ENCODE measurements at places on chromosomes 11 and 22.

GRCh38 chr11:45806072-45806933 is 1.4 kb downstream of the SLC35C1 start:
- DNase-seq: no peak

GRCh38 chr22:44214187-44214586 is 33.5 kb downstream of the PARVG start:
- no peak for DNase-seq

DNA sequence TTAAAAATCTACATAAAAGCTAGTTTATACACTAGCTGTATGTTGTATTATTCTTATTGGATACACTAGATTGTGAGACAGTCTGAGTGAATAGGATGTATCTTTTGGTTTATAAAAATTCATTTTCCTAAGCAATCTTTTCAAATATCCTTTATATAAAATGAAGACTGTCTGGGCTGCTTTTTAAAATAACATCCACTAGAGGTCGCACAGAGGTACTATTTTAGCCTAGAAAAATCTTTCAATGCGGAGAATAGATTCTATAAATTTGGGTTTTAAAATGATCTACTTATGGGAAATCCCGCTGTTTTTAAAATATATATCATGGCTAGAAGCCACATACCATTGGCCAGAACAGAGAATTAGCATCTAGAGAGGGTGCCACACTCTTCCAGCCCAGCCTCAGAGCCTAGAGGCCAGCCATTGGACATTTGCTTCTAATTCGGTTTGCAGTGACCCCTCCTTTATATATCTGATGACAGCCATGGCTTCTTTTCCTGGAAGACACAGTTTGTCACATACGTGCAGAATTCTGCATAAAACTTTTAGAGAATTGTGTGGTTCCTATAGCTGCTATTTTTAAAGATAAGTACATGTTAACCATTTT is 7.3 kb downstream of the C11orf97 start:
- DNase-seq: no peak

DNA sequence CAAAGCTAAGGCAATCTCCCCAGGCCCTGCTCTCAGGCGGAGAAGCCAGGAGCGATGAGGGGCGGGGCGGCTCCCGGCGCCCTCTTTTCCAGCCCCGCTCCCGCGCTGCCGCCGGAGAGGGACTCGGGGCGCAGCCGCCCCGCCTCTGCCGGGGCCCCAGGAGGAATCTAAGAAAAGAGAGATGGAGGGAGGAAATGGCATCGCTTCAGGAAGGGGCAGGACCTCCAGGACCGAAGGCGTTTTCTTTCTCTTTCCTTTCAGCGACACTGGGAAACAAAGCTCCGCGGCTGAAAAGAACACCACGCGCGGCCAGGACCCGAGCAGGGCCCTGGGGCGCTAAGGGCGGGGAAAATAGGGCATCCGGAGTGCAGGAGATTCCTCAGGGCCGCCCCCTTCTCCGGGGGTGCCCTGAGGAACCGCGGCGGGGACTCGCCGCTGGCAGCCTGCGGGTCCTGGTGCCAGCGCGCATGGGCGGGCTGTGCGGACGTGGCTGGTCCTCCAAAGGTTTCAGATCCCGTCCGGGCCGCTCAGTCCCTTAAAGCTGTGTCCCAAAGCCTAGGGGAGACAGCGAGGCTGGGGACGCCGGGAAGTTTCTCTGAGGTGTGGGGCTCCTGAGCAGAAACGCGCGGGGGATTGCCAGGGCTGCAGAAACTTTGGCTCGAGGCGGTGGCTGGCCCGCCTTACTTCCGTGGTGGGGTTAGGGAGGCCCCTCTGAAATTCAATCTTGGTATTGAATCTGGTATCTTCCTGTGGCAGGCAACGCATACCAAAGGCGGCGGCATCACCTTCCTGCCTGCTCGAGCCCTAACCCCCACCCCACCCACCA is 2.8 kb upstream of the BSX start:
- no peak for DNase-seq

GRCh38 chr11:13713982-13714381 is 45.5 kb downstream of the FAR1 start:
- no peak for DNase-seq

- no peak for DNase-seq
Measured at GRCh38 chr11:68037411-68038225, 1.2 kb upstream of the TCIRG1 start.

DNA sequence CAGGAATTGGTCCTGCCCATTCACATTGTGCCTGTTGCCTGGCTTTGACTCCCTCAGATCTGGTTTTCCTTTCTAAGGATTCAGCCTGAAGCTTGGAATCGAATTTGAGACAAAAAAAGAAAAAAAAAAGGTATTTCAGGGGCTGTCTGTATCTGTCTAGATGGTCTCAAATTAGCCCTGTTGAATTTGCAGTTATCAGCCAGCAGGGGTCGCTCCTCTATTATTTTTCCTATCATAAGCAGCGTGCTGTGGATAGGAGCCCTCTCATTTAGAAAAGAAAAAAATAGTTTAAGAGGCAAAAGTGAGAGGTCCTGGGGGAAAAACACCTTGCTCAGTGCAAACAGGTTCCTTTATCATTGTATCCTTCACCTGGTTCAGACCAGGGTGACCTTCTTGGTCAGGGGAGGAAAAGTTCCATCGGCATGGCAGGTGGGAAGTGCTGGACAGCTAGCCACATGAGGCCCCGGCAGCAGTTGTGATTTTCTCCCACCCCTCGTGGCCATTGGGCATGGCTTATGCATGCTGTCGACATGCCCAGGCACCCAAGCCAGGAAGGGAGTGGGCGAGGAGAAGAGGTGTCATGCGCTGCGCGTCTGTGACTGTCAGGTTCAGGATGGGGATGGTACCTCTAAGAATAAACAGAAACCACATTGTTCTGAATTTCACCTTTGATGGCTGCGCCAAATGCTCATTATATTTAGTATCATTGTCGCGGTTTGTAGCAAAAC is 13.1 kb downstream of the OR5AK2 start:
- no peak for DNase-seq

DNA sequence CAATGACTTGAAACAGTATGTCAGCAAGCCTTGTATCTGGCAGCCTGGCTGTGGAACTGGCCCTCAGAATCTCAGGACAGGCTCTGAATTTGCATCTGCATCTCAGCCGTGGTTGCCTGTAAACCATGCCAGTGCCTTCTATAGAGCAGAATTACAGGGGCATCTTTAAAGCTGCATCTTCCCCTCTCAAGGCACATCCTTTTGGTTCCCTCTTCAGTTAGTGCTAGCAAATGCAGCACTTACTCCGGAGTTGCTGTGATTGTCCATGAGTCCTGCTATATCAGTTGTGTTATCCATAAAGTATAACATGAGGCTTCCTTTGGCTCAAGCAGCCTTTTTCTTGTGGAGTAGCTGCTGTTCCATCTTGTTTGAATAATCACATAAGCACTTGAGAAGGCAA is 53.9 kb upstream of the PARVG start:
- DNase-seq: no peak

GRCh38 chr22:44670220-44670988 is 31.6 kb upstream of the PRR5 start:
- DNase-seq: no peak

- DNase-seq: no peak
Measured at GRCh38 chr11:26090651-26091050, 241.3 kb upstream of the ANO3 start.
